ENCODE measurements at places on chromosomes 4 and X. TPM values are rescaled to one million over a fixed set of nuclear protein-coding genes. Genes with fewer than 3 reads are reported as not detected.

Gene SERPINA7
- total RNA-seq, result not detected

Gene SMIM31
- total RNA-seq, result 0.05 TPM

Gene FAM9B
- not detected for total RNA-seq

Gene DCHS2
- 0.01 TPM for total RNA-seq

Gene HCCS
- total RNA-seq, result 55.9 TPM

Gene CXCL11
- total RNA-seq, result 0.20 TPM

Gene UGT2A1
- total RNA-seq, result not detected

Gene SLC10A6
- not detected for total RNA-seq

Gene AADAT
- total RNA-seq, result 7.7 TPM

Gene CHRDL1
- not detected for total RNA-seq

Gene NALF2
- 6.1 TPM for total RNA-seq

Gene LGI2
- total RNA-seq, result 0.07 TPM

Gene SOWAHD
- total RNA-seq, result 0.12 TPM

Gene CXorf65
- total RNA-seq, result not detected

Gene PPP2R2C
- 37.4 TPM for total RNA-seq

Gene TBX22
- not detected for total RNA-seq

Gene ADH5
- total RNA-seq, result 106 TPM

Gene IL13RA2
- total RNA-seq, result 0.08 TPM

Gene AFF1
- 7.7 TPM for total RNA-seq

Gene STARD8
- 1.7 TPM for total RNA-seq

Gene S100P
- 184 TPM for total RNA-seq

Gene GLRA3
- total RNA-seq, result not detected

Gene MAGEB6B
- total RNA-seq, result not detected

Gene FRMPD4
- total RNA-seq, result 0.02 TPM

Gene GPR173
- total RNA-seq, result not detected

Gene CSN1S1
- total RNA-seq, result not detected

Gene FGF13
- total RNA-seq, result 0.05 TPM

Gene NXF2
- not detected for total RNA-seq

Gene PCDH10
- 0.11 TPM for total RNA-seq

Gene DMD
- 0.02 TPM for total RNA-seq

Gene CXCL6
- total RNA-seq, result not detected

Gene SPATA18
- total RNA-seq, result 4.5 TPM

Gene AMBN
- total RNA-seq, result not detected

Gene TCEAL7
- not detected for total RNA-seq

Gene GLRA2
- not detected for total RNA-seq

Gene NEUROG2
- total RNA-seq, result 0.03 TPM

Gene LRP2BP
- total RNA-seq, result 0.08 TPM

Measured in A549 treated with AZD2906 at 1 μM for 4 hours (cell line).